ENCODE measurements at places on chromosomes 2 and 18.
A peak's percentile ranks its signal among the peaks of the same experiment; 100 is the strongest.

GRCh38 chr2:86350751-86351150, 13.3 kb upstream of the REEP1 start:
- DNase-seq = no peak

GRCh38 chr2:189618197-189618596, 37.6 kb upstream of the SLC40A1 start:
- no peak for DNase-seq

DNA sequence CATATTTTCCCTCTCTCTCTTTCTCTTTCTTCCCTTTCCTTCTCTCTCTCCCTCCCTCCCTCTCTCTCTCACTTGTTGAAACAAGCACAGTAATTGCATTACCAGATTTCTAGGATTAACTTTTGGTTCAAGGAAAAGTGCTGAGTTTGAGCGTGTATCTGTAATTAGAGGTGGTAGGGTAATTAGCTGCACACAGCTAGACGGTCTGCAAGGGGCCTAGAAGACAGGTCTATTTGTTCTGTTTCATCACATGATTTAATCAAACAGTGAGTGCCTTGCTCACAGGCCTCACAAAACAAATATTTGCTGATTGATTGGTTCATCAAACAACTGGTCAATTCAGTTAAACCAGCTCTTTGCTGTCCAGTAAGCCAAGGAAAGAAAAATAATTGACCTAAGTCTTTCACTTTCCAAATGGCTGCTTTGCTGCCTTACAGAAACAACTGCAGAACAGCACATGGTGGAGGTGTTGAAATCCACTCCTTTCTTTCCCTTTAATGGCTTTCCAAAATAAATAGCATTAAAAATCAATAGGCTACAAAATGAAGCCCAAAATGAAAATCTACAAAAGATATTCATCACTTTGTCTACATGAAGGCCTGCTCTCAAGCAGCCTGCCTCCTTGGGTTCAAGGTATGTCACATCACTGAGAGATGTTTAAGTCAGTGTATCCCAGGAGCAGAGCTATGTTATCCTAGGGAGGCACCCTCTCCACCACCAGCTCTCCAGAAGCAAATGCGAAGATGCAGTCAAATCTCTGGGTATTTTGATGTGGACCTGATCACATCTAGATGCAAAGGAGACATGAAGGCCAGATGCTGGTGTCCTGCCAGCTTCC, 264.4 kb upstream of the SIX2 start:
- no peak for DNase-seq

DNA sequence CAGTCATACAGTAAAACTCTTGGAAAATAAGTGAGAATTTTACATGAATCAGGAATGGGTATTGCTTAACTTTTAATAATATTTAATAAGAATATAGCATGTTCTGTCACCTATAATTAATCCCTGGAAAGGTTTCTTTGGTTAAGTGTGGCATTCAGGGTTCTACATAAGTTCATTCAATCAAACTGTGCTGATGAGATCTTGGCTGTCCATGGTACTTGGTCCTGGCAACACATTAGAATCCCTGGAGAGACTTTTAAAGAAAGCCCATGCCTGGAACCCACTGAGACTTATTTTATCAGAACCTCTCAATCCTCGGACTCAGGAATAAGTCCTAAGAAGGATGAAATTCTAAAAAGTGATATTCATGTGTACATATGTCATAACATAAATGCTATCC, 60.3 kb downstream of the CERKL start:
- DNase-seq = no peak

DNA sequence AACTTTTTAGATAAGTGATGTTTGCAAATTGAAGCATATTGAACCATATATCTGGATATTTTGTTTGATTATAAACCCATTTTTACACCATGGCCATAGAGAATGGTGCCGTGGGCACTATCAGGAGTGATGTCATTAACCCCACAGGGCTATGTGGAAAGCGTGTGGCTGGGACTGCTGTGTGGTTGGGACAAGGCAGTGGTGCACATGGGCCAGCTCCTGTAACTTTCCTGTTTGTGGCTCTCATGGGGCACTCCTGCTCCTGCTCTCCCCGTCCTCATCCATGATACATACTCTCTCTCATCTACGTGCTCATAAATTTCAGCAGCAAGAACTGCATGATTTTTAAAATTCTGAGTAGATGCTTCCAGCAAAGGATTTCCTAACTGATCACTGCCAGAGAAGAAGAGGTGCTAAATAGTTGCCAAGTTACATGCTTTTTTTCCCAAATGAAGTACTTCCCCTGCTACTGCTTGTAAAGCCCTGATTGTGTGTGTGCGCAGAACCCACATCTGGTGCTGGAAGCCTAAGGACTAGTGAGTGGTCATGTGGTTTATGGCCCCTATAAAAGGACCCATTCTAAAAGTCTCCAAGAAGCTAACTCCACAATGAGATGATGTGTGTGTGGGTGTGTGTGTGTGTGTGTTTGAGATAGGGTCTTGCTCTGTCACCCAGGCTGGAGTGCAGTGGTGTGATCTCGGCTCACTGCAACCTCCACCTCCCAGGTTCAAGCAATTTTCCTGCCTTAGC, 240.8 kb downstream of the NEDD4L start:
- no peak for DNase-seq

DNA sequence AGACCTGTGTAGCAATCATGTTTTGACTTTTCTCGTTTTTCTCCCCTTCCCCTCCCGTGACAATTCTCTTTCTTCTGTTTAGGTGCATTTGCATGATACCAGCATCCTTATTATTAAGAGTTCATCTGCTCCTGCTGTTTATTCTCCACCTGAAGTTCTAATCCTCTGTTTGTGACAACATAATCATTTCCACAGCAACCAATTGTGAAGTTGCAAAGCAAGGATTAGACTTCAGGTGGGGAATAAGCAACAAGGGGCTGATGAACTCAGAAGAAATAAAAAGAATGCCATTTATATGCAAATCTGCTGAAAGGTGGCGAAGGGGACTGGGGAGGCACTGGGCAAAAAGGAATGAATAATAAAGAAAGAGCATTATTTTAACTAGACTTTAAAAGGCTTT, 124.8 kb upstream of the LINC00305 start:
- DNase-seq = no peak

DNA sequence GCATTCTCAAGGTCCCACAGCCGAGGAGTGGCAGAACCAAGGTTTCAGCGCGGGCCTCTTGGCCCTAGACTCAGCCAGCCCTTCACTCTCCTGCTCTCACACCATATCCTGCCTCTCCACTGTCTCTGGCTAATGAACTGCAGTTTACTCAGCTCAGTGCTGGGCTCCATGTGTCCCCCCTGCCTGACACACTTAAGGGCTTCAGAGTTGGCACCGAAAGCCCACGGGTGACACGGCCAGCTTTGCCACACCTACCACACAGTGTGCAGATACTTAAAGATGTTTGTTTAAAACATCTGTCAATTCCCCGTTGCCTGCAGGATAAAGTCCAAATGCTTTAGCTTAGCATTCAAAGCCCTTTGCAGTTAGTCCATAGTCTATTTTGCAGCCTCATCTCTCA, 241.2 kb downstream of the SEPTIN10 start:
- no peak for DNase-seq

DNA sequence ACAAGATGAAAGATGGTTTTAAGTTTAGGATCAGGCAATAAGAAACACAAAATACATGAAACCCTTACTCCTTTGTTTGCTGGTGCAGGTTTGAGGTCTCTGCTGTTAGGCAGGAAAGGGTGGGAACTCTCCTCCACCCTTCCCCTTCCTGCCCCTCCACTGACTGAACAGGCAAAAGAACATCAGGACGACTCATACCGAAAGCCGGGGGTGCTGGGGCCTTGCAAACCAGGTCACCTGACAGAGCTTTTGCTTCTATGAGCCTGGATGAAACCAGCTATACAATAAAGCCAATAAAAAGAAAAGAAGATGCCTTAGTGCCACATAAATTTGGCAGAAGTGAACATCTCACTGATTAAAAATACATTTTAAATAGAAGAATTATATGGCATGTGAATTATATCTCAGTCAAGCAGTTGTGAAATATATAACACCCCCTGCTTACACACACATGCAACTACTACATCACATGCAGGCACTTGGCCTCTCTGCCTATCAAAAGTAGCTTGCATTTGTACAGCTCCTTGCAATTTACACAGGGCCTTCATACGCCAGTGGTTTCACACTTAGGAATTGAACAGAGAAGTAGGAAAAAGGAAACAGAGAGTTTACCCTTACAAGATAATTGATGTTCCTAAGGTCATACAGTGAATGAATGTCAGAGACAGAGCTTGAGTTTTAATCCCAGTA, 215.1 kb upstream of the TRIB2 start:
- no peak for DNase-seq

GRCh38 chr18:79422022-79422782, 26.5 kb downstream of the NFATC1 start:
- no peak for DNase-seq

GRCh38 chr2:236512902-236513435, 56.7 kb upstream of the ACKR3 start:
- peak; percentile 33 for DNase-seq

GRCh38 chr18:79333046-79333445, 62.7 kb upstream of the NFATC1 start:
- DNase-seq = peak; percentile 28

- no peak for DNase-seq
These were observed 120.9 kb downstream of the MEP1B start for GRCh38 chr18:32310774-32311173.

DNA sequence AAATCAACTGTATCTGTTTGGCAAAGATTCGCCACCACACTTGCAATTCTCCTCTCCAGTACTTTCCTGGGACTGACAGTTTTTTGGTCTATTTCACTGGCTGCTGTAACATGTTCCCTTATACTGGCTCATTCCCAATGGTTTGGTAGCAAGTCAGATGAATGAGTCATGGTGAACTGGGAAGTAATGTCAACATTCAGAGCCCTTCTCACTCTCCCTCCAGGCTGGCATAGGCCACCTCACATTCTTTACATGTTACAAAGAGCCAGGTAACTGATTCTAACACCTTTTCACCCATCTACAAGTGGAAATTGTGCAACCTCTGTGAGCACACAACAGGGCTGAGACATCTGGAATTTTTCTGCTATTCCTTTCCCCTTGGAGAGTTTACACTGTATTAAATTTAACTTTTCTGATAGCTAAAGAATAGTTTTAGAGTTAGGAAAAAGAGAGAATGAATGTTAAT, 111.3 kb upstream of the TLK1 start:
- peak; percentile 82 for DNase-seq

DNA sequence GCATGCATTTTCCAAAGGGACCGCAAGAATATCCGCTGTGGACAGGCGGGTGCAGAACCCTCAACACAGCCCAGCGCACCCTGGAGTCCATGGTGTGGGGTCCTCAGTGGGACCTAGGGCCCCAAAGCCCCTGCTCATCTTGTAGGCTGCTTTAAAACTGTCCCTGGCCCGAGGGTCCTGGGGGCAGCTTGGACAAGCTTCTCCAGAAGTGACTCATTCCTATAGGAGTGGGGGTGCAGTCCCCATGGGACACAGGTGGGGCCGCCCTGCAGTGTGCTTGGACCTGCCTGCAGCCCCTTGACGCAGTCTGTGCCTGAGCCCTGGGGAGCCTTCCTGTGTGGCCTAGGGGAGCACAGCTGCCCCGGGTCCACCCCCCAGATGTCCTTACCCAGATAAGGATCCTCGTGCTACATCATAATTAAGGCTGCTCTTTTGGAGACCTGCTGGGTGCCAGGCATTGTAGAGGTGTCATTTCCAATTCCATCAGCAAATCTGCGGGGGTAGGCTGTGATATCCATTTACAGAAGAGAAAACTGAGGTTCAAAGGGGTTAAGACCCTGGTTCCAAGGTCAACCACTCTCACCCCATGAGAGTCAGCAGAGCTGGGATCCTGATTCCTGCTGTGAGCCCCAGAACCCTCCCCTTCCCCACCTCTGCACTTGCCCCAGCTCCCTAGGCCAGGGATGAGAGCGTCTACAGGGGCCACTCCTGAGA, 1.7 kb upstream of the HS6ST1 start:
- DNase-seq = no peak

GRCh38 chr2:102025583-102026267, 34.0 kb downstream of the IL1R2 start:
- no peak for DNase-seq

GRCh38 chr2:7660816-7661215, 743.6 kb downstream of the RNF144A start:
- DNase-seq = no peak

GRCh38 chr2:105950521-105951383, 206.0 kb downstream of the NCK2 start:
- no peak for DNase-seq

DNA sequence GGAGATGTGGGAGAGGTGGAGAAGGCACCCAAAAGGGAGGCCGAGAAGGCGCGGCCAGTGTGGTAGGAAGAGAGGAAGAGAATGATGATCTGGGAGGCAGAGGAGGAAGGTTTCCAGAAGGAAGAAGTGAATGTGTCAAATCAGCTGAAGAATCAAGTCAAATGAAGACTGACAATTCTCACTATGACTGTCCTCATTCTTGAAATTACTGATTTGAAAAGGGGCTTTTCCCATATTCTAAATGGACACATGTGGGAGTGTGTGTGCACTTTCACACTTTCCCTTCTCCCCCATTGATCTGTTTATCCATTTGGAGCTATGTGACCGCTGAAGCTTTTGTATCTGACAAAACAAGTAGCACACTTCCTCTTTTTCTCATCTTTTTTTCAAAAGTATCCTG, 6.1 kb downstream of the AFF3 start:
- no peak for DNase-seq

DNA sequence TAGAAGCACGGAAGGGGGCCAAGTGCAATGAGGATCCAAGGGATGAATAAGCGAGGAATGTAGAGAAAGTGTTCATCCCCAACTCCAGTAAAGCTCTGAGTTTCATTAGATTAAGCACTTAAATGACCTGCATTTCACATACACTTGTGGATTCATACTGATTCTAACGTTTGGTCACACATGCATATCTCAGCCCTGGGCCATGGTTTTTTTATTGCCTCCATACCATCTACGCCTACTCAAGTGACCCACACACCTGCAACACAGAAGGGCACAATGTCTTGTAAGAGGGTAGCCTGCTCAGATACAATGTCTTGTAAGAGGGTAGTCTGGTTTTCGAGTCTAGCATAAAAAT, 566 bp upstream of the MRPS5 start:
- DNase-seq = no peak

GRCh38 chr2:125652280-125652679, 1003.7 kb upstream of the GYPC start:
- DNase-seq = no peak

DNA sequence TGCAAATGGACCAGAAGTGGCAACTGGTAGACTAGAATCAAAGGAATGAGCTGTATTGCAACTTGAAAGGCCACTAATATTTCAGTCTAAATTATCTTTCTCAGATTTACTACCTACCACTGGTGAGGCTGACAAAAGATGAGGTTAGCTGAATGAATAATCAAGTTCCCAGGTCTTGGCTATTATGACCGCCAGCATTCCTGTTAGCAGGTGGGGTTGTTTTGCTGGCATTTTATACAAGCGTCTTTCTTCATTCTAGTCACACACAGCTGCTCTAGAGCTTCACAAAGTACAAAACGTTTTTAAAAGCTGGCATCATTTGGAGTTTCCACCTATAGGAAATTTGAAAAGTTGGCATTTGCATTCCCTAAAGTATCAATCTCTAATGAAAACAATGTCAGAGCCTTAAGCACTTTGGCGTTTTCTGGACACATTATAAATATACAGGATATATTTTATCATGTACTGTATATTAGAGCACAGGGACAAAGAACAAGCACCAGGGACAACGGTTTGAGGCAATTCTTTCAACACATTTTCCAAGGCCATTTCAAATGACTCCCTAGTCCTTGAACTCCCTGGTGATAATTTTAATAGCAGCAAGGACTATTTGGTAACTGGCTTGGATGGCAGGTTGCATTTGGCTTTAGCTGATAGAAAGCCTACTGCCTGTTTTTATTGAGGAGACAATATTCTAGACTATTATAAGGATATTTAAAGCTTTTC, 410.2 kb upstream of the CHST9 start:
- no peak for DNase-seq

GRCh38 chr2:199130501-199130900, 327.2 kb downstream of the SATB2 start:
- DNase-seq = no peak

Measured in PC-9 (cell line).